ENCODE measurements at places on chromosomes 13 and 19.

- peak; percentile 76 for DNase-seq
Measured at GRCh38 chr19:34096020-34096915, 76.0 kb upstream of the LSM14A start.

DNA sequence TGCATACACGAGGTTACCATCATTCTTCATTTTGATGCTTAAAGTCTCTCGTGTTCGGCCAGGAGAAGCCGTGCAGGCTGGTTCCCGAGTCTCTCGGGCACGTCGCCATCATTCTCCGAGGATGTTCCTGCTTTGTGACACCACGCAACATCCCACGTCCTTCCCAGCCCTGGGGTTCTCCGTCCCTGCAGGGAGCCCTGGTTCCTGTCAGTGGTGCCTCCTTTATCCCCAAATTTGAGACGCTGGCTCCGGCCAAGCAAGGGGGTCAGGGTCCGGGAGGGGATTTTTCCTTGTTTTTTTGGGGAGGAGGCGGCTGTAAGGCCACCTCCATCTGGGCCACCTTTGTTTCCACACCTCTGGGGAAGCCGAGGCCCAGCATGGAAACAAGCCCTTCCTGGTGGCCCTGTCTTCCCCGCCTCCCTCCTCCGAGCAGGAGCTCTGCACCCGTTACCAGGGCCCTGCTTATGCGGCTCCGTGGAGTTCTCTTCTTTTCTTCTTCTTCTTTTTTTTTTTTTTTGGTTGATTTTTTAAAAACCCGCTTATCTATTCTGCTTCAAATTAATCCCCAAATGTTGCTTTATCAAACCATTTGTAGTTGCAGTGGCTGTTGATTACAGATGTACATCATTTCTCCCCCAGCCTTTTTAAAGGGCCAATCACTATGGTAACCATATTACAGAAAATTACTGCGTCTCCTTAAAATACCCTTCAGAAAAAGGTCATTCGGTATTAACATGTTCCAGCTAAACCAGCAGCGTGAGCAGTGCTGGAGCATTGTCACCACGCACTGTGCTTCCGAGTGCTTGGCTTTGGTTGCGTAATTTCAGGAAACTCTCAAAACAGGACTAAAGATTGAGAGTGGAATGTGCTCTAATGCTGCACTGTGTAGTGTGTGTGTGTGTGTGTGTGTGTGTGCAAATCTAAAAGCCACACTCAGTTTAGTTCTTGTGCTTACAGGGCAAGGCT lies 50.4 kb downstream of the TEX29 start:
- no peak for DNase-seq

DNA sequence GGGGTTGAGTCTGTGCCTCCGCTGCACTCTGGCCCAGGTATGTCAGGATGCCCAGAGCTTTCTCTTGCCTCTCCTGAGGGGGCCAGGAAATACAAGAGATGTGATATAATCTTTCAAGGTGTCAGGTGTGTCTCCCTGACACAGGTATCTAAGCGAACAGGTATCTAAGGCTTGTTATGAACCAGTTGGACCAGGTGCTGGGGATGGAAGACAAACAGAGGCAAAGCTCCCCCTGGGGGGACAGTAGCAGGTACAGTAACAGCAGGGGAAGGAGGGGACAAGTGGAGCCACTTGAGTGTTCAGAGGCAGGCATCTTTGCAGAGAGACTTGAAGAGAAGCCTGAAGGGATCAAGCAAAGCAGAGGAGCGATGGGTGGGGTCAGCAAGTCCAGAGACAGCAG lies 2.6 kb downstream of the LENG1 start:
- no peak for DNase-seq

DNA sequence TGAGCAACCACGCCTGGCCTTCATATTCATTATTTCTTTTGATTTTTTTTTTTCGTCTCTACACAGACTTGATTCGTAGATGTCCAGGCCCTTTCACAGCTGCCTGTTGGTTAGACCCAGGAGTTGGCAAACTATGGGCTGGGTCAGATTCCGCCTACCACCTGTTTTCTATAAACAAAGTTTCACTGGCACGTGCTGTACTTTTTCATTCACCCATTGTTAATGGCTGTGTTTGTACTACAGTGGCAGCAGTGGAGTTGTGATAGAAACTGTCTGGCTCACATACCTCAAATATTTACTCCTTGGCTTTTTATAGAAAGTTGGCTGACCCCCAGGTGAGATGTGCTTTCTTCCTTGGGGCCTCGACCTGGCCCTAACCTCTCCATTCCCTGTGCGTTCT lies 72.9 kb upstream of the TEX29 start:
- no peak for DNase-seq
